Activated CD8-positive, alpha-beta memory T cell treated with anti-CD3 and anti-CD28 coated beads for 24 hours (primary cell): ENCODE measurements at places on chromosomes 3 and 15.

- DNase-seq, result no peak
Observed at GRCh38 chr15:99729920-99730319, 3.3 kb downstream of the LYSMD4 start.

DNA sequence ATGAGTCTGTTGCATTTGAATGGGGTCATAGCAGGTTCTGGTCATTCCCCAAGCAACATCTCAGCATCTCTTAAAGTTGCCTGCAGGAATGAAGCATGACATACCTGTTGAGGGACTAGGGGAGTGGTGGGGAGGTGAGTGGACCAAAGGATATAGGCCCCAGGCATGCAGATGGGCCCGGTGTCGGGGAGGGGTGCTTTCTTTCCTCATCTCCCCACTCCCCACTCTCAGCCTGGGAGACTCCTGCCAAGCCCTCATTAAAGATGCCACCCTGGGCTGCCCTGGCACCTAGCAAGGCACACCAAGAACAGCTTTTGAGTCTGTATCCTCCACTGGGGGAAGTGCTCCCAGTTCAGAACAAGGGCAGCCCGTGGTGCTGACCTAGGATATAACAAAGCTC lies 54.2 kb downstream of the GRIP2 start:
- no peak for DNase-seq

GRCh38 chr3:51668756-51669155 lies 2.3 kb upstream of the TEX264 start:
- DNase-seq, result no peak

GRCh38 chr15:101003706-101004105 lies 84.5 kb downstream of the LRRK1 start:
- DNase-seq, result peak; percentile 30

DNA sequence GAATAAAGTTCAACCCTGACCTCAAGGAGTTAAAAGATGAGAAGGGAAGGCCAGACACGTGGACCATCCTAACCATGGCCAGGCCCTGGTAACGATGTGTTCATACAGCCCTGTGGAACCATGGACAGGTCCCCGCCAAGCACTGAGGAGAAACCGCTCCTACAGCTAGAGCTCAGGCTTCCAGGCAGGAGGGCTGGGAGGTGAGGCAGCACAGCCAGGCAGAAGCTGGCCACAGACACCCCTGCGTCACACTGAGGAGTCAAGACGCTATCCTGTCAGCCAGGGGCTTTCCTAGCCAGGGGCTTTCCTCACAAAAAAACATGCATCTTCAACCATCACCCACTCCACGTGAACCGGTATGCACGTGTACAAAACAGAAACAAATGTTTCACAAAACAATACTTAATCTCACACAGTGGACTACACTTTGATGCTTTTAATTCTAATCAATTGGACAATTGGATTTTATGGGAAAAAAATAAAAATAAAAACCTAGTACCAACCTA lies 73.2 kb downstream of the TBC1D2B start:
- no peak for DNase-seq

GRCh38 chr3:18426597-18427193 lies 1.6 kb upstream of the SATB1 start:
- DNase-seq, result no peak

DNA sequence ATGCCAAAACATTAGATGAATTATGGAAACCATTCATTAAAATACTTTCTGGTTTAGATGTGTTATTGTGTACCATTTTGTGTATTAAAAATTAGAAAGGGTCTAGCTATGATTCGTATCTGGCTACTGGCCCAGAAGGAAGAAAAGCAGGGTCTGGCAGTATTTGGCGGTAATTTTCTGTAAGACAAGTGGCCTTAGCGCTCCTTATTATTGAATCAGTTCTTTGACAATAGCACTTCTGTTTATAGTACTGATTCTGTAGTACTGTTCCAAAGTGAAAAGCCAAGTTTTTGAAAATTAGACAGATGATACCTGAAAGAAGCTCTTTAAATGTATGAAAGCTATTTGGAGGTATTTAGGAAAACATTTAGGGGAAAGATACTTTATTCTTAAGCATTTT lies 10.2 kb downstream of the GLCE start:
- no peak for DNase-seq

GRCh38 chr15:68318931-68319909 lies 41.7 kb downstream of the FEM1B start:
- DNase-seq, result no peak

DNA sequence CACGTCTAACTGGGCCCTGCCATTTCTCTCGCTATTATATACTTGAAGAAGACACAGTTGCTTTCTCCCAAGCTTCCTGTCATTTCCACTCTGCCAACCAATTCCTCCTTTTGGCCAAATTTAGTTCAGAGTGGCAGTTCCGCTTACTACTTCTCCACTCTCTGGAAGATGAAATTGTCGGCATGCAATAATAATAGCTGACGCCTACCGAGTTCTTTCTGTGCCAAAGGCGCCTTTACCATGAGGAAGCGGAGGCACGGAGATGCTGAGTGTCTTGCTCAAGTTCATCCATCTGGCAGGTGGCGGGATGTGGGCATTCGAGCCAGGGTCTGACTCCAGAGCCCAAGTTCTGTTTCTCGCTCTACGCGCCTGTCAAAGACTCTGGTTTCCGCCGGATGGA lies 14.6 kb upstream of the NRROS start:
- DNase-seq, result no peak

- no peak for DNase-seq
Observed at GRCh38 chr15:68284616-68285258, 7.2 kb downstream of the FEM1B start.

GRCh38 chr3:74531491-74531890 lies 83.0 kb downstream of the CNTN3 start:
- DNase-seq, result no peak

DNA sequence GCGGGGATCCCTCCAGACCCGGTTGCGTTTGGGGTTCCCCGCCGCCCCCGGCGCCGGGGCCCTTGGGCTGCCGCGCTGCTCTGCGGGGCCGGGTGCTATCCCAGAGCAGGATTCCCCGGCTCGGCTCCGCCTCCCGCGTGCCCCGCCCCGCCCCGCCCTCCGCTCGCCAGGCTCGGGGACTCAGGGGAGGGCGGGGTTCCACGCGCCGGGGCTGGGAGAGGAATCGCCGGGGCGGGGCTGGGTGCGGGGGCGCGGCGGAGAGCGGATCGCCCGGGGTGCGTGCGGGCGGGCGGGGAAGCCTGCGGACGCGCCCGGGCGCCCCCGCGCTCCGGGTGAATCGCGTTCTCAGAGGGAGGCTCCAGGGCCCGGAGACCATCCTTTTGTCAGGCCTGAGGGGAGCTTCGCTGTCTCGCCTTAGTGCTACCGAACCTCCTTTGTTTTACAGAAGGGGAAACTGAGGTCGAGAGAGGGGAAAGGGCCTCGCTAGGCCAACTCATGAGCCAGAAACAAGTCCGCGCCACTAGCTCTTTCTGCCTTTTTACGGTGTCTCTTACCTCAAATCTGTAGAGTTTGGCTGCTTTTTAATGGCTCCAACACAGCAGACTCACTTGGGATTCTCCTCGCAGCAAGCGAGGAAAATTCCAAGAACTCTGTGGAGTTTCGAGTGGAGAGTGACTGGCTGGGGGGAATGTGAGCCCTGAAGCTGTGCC lies at the start of gene TMEM158:
TSS of gene TMEM158 (minus strand) at position 82 of the 710 bp plus-strand sequence. CDS start 260 bp downstream, outside the sequence.
- peak; percentile 88 for DNase-seq

- peak; percentile 67 for DNase-seq
Observed at GRCh38 chr3:157128771-157129681, 30.9 kb downstream of the CCNL1 start.

DNA sequence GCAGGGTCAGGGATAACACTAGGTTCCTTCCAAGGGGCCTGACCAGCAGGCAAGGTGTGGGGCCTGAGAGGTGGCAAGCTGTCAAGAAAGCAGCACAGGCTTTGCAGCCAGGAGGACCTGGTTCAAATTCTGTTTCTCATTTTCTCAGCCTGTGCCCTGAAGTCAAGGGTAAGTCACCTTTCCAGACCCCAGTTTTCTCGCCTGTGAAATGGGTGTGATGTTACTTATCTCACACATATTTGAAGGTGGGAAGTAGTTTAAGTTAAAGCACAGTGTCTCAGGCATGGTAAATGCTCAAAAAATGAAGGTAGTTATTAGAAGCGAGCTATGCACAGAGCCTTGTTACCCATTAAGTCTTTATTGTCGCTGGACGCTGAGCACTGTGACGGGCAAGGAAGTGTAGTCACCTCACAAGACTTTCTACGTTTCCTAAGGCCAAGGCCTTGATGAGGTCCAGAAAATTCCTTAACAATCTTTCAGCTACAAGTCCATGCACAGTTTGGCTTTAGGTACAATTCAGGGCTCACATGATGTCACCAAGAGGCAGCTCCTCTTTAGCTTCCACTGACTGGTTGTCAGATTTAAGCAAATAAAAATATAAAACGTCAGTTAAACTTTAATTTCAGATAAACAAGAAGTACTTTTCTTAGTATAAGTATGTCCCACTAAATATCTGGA lies 522.6 kb upstream of the PROK2 start:
- no peak for DNase-seq

GRCh38 chr15:81199031-81199779 lies 2.5 kb downstream of the IL16 start:
- no peak for DNase-seq

- peak; percentile 69 for DNase-seq
Observed at GRCh38 chr3:13896473-13897154, 16.7 kb upstream of the WNT7A start.

GRCh38 chr15:77482570-77482969 lies 61.9 kb downstream of the HMG20A start:
- no peak for DNase-seq

GRCh38 chr3:105674437-105675065 lies 194.3 kb downstream of the CBLB start:
- DNase-seq, result no peak

DNA sequence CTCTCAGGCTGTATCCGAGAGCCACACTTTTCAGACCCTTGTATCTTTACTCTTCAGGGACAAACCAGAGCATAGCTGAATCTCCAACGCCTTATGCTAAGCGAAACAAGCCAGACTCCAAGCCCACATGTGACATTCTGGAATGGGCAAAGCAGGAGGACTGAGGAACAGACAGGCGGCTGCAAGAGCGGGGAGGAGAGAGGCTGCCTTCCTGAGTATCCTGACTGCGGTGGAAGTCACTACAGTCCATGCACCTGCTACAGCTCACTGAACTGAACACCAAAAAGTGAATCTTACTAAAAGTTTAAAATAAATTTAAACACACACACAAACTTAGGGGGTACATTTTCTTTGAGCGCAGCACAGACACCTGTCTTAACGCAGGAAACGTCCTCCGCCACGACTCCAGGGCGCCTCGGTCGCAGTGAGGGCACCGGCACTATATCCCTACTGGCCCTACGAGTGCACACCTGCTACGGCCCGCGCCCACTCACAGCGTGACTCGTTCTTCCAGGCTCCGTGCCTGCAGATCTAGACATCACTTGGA lies 1.4 kb downstream of the CYFIP1 start:
- no peak for DNase-seq

DNA sequence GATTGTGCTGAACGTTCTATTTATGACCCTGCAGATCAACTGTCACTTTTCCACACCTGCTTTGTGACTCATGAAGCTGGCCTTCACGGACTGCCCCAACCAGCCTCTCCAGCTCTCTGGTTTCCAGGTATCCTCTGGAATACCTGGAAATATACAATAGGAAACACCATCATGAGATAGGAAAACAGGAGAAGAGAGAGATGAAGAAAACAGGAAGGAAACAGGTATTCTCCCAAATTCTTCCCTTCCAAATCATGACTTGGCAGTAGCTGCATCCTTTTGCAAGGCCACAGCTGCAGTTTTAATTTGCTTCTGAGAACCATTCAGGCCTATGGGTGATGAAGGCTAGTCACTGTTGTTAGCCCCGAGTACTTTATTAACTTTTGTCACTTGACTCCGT lies 909.1 kb downstream of the EPHA3 start:
- DNase-seq, result no peak

GRCh38 chr3:149764302-149764701 lies 12.0 kb upstream of the COMMD2 start:
- no peak for DNase-seq

DNA sequence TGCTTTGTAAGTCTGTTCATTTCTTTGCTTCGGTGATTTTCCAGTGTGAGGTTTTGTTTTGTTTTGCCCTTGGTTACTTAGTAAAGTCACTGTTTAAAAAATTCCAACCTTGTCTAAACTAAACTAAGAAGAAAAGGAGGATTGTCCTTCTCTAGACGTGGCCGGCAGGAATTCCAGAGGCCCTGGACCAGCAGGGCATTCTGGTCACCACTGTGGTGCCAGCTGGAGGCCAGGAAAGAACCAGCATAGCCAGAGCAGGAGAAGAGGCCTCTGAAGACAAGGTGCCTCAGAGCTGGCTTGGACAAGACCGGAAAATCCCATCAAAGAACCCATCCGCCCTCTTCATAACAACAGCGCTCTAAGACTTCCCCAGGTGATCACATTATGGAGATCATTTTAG lies 8.2 kb downstream of the PLOD2 start:
- DNase-seq, result no peak

DNA sequence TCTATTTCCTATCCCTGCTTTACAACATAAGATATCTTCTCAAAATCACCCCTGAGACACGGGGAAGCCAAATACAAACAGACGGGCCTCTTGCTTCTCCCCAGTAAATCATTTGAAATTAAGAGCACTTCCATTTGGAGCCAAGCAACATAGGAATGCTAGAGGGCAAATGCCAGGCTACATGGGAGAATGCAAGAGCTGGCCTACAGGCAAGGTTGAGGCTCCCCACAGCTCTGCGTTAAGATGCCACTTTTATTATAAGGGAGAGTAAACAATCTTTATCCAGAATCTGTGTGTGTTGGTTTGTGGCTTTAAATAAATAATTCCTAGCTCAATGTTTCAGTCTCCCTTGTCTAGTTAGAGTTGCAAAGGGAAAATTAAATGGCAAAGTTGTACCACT lies 305.1 kb upstream of the KCNH8 start:
- no peak for DNase-seq

DNA sequence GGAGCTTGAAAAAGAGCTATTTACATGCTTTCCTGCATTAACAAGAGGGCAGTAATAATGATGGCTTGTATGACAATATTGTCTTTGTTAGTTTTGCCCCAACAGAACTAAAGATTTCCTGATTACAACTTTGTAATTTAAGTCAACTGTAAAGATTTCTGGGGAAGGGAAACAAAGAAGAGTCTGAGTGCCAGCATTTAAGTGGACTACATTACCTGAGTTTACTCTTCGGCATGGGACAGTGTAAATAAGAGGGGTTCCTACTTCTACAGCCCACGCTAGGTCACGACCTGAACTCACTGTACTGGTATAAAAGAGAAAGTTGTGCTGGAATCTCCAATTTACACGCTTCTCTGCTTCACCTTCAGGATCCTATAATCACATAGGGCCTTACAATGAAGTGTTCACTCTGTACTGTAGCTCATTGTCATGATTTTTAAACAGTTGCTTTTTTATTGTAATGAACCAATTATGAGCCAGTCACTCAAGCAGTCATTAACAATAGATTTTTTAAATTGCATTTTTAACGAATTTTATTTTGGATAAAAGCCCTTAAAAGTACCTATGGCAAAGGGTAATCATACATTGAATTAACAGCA lies 39.6 kb downstream of the DPH6 start:
- DNase-seq, result no peak

GRCh38 chr3:25581823-25582222 lies 82.9 kb downstream of the TOP2B start:
- no peak for DNase-seq

- no peak for DNase-seq
Observed at GRCh38 chr3:170258105-170258487, 35.9 kb downstream of the PRKCI start.

- DNase-seq, result no peak
Observed at GRCh38 chr3:53045518-53046170, at the start of gene SFMBT1. SFMBT1 (minus strand) TSS chr3:53046073; CDS start chr3:52969128, 76,945 bp downstream.
